ENCODE measurements at places on chromosomes 1 and 21.

- H3K4me1 ChIP-seq = no peaks in the 10 kb centered on the region
- no peak overlapping the region for H3K27ac ChIP-seq
- H3K27me3 ChIP-seq = peaks cover 12% of the 10 kb centered on the region
- H3K36me3 ChIP-seq = no peaks in the 10 kb centered on the region
- no peak overlapping the region for H3K4me3 ChIP-seq
Observed at GRCh38 chr21:41948078-41948895, 5.5 kb downstream of the C2CD2 start.

GRCh38 chr1:28737307-28738132, 780 bp downstream of the YTHDF2 start:
- H3K27ac ChIP-seq = peak overlapping the region; percentile 94
- H3K4me1 ChIP-seq = peaks cover 45% of the 10 kb centered on the region
- H3K4me3 ChIP-seq = peak overlapping the region; percentile 97
- peaks cover 38% of the 10 kb centered on the region for H3K36me3 ChIP-seq

DNA sequence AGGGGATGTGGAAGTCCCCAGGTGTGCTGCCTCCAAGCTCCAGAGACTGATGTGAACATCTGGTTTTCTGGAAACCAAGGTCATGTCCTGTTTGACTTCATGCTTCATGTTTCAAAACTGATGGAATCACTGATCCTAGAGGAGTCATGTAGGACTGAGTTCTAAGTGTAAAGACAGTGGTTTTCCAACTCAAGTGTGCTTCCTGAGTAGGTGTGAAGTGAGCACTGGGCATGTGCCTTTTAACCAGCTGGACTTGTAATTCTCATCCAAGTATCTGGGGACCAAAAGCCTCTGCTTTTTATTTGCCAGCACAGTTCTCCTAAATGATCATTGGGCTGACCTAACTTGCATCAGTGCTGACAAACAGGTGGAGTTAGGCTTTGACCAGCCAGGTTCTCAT, 36.9 kb downstream of the ABCA4 start:
- no peak overlapping the region for H3K27ac ChIP-seq
- no peaks in the 10 kb centered on the region for H3K36me3 ChIP-seq
- DNase-seq = no peak
- peaks cover 4% of the 10 kb centered on the region for H3K4me1 ChIP-seq
- no peak overlapping the region for H3K4me3 ChIP-seq

DNA sequence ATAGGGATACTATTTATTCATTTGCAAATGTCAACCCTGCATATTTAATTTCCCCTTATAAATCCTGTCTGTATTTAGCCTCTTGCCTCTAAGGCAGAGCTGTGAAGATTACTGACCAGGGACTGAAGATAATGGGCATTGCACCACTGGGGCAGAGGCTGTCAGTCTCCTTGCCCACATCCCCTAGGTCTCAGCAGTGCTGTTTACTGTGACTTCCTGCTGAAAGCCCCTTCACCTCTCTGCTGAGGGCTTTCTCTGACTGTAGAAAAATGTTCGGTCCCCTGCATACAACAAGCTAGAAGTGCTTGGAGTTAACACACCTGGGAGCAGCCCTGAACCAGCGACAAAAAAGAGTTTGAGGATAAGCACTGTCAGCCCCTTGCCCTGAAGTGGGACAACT, 28.8 kb downstream of the SLC5A9 start:
- no peaks in the 10 kb centered on the region for H3K36me3 ChIP-seq
- no peak for DNase-seq
- H3K4me3 ChIP-seq = no peak overlapping the region

DNA sequence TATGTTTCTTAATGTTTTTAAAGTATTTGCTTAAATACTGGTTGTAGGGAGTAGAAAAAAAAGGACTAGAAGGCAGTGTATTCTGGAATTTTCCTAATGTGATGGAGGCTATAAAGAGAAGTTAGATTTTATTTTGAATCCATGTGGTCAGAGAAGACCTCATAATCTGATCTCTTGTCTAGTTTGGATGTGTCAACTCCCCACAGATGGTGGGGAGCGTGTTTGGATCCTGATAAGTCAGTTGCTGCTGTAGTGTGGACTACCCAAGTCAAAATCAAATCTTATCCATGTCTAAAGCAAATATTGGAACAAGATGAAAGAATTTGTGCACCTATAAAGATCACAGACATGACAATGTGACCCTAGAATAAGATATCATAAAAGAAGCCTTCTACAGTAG, 918.0 kb downstream of the LTN1 start:
- no peaks in the 10 kb centered on the region for H3K27me3 ChIP-seq
- no peak overlapping the region for H3K4me3 ChIP-seq
- no peak for DNase-seq
- H3K36me3 ChIP-seq = no peaks in the 10 kb centered on the region
- no peak overlapping the region for H3K27ac ChIP-seq

DNA sequence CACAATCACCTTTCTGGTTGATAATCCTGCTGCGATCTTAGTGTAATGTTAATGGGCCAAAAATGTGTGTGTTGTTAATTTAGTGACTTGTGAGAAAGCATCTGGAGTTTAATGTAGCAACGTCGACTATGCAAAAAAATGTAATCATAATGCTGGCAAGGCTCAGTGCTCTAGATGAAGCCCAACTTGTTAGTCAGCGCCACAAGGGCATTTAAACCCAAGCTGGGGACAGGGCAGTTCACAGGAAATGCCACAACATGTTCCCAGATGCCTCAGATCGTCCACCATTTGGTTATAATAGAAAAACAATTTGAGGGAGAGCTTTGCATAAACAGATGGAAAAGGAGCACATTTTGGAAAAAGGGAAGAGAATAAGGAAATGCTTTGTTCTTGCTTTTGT, 585.4 kb upstream of the PLXNA2 start:
- H3K36me3 ChIP-seq = no peaks in the 10 kb centered on the region
- DNase-seq = no peak
- H3K27ac ChIP-seq = no peak overlapping the region
- H3K27me3 ChIP-seq = no peaks in the 10 kb centered on the region
- H3K4me1 ChIP-seq = no peaks in the 10 kb centered on the region
- no peak overlapping the region for H3K4me3 ChIP-seq

GRCh38 chr1:15810073-15810472, 2.6 kb upstream of the UQCRHL start:
- H3K27me3 ChIP-seq = no peaks in the 10 kb centered on the region

GRCh38 chr1:206000641-206001339, 2.4 kb downstream of the RAB7B start:
- no peak overlapping the region for H3K27ac ChIP-seq
- H3K27me3 ChIP-seq = peaks cover 10% of the 10 kb centered on the region
- no peaks in the 10 kb centered on the region for H3K36me3 ChIP-seq
- no peak for DNase-seq

DNA sequence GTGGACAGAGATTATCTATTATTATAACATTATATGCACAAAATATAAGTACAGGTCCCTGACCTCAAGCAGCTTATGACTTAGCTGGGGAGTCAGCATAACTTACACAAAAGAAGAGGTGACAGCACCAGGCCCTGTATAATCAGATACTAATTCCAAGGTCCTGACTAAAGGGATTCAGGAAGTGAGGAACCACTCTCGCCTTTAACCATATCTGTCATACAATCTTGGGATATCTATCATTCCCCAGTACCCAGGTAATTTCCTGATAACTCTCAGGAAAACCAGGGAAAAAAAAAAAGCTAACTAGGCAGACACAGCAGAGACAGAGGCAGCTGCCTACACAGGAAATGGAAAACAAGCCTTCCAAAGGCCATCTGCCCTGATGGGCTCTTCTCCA, 78.5 kb upstream of the CAMK1G start:
- H3K4me3 ChIP-seq = no peak overlapping the region
- no peaks in the 10 kb centered on the region for H3K27me3 ChIP-seq
- no peak for DNase-seq
- H3K36me3 ChIP-seq = no peaks in the 10 kb centered on the region
- no peaks in the 10 kb centered on the region for H3K4me1 ChIP-seq
